ENCODE measurements at places on chromosomes 13 and 19. TPM values are rescaled to one million over a fixed set of nuclear protein-coding genes. Genes with fewer than 3 reads are reported as not detected.
A peak's percentile ranks its signal among the peaks of the same experiment; 100 is the strongest.

The PDE4C gene
- total RNA-seq: 2.4 TPM

The ZNF416 gene
- 4.6 TPM for total RNA-seq

The CXCL17 gene
- not detected for total RNA-seq

The GJA3 gene
- total RNA-seq: 17.6 TPM

DNA sequence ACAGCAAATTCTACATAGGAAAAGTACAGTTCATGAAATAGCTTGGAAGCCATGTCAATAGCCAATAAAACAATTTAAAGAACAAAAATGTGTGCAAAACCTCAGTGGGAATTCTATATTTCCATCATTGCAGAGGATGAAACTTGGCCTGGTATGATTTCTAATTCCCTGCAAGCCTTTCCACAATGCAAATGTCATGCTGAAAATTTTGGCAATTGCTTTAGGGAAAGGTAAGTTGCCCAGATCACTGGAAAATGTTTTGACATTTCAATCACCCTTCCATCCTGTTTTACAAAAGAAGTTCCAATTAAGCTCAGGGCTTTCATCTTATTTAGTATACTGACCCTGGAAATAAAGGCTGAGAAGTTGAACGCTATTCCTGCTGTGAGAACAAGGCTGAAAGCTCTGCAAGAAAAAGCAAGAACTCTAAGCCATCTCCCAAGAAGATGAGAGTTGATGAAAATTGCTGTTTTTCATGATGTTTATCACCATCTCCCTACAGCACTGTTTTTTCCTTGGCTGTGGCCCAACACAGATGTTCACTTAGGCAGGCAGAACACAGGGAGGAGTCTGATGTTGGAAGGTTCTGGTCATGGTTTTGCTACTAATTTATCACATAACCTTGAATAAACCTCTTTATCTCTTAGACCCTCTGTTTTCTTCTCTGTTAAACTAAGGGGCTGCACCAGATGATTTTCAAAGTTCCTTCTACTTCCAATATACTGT, 263.7 kb downstream of the KCTD12 start:
- no peaks in the 10 kb centered on the region for H3K27me3 ChIP-seq
- peak; percentile 19 for DNase-seq
- peaks cover 10% of the 10 kb centered on the region for H3K4me1 ChIP-seq

- peak overlapping the region; percentile 84 for H3K4me3 ChIP-seq
- H3K4me1 ChIP-seq: peaks cover 73% of the 10 kb centered on the region
- H3K36me3 ChIP-seq: no peaks in the 10 kb centered on the region
Measured at GRCh38 chr13:50080203-50080910, 65.1 kb downstream of the KCNRG start.

DNA sequence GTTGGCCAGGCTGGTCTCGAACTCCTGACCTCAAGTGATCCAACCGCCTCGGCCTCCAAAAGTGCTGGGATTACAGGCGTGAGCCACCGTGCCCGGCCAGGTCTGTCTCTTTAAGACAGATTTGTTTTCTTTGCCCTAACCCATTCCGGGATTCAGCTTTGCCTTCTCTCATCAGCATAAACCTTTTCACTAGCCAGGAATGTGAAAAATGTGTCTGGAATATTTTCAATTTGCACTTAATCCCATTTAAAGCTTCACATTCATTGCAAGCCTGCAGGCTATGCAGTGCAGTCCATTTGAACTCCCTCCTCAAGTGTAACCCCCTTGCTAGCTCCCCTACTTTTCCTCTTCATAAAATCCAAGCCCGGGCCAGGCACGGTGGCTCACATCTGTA, 880 bp upstream of the TMEM160 start:
- H3K36me3 ChIP-seq: no peaks in the 10 kb centered on the region
- H3K4me1 ChIP-seq: peaks cover 15% of the 10 kb centered on the region
- no peaks in the 10 kb centered on the region for H3K27me3 ChIP-seq
- H3K27ac ChIP-seq: no peak overlapping the region
- no peak for DNase-seq

- H3K4me1 ChIP-seq: no peaks in the 10 kb centered on the region
- DNase-seq: no peak
- H3K4me3 ChIP-seq: no peak overlapping the region
- H3K27me3 ChIP-seq: no peaks in the 10 kb centered on the region
Measured at GRCh38 chr13:91922969-91923592, 524.7 kb downstream of the GPC5 start.

- H3K4me1 ChIP-seq: peaks cover 29% of the 10 kb centered on the region
- H3K36me3 ChIP-seq: no peaks in the 10 kb centered on the region
- H3K4me3 ChIP-seq: no peak overlapping the region
- no peak overlapping the region for H3K27ac ChIP-seq
- no peaks in the 10 kb centered on the region for H3K27me3 ChIP-seq
Measured at GRCh38 chr13:43666403-43666802, 120.4 kb downstream of the ENOX1 start.
